DMS79 treated with DMSO at 0.1 percent for 48 hours (cell line): ENCODE measurements at places on chromosomes 3 and 15.

GRCh38 chr3:61772456-61772855, 211.1 kb downstream of the PTPRG start:
- no peak for DNase-seq

DNA sequence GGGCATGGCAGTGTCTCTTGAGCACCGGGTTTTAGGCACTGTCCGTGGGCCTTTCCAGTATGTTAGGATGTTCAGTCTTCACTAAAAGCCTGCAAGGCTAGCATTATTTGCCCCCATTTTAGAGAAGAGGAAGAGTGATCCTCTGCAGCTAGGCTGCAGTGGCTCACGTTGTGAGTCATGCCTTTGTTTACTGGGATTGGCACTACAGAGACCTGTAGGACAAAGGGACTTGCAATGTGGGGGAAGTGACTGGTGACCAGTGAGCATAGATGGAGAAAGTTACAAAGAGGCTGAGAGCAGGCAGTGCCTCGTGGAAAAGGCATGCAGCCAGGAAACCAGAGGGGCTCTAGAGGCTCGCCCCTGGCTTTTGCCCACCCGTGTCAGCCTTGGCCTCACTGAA, 26.8 kb upstream of the CPNE9 start:
- no peak for DNase-seq

GRCh38 chr15:100687582-100688141, 85.3 kb downstream of the ASB7 start:
- DNase-seq, result no peak

DNA sequence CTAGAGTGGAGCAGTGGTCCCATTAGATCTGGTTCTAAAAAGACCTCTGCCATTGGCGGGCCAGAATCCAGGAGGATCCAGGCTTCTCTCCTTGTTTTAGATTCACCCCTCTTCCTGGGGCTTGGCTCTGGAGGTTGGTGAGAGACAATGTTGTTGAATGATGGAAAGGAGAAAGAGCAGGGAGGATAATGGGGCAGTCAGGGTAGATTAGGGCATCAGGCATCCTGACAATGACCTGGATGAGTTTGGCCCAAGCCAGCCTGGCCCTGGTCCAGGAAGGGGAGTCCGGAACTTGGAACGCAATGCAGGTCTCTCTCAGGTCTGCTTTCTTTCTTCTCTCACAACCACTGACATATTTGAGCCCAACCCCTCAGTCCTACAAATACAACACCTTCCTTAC, 260.1 kb upstream of the RASGRP1 start:
- no peak for DNase-seq

DNA sequence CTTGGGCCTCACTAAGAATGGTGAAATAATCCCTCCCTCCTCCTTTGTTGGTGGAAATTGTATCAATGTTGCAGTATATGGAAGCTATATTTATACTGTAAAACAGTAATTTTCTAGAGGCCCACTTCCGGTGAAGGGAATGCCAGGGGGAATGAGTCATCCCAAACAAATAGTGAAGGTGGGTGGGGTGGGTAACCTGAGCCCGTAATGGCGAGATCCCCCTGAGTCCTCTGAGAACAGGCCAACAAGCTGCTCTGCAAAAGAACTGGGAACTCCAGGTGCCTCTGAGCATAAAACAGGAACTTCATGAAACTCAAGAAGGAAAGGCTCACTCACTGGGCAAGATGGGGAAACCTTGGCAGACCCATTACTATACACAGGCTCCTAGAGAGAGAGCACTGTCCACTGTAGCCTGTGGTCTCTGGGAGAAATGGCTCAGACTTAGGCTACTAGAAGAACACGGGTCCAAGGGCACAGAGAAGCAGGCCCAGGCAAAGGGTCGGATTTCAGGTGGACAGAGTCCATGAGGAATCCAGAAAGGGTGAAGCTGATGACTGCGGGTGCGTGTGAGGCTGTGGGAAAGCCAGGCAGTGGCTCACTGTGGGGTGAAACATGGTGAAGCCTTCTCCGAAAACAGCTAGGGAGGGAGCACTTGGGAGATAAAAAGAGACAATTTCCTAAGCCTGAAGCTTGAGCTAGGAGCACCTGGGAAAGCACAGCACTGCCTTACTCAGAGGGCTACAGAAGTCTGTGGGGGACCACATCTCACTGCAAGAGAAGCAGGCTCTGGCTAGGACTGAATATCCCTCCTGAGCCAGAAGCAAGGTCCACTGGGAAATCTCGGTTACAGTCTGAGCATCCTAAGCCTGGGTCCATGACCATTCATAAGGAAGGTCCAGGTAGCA, 19.8 kb downstream of the LARP6 start:
- DNase-seq, result no peak

DNA sequence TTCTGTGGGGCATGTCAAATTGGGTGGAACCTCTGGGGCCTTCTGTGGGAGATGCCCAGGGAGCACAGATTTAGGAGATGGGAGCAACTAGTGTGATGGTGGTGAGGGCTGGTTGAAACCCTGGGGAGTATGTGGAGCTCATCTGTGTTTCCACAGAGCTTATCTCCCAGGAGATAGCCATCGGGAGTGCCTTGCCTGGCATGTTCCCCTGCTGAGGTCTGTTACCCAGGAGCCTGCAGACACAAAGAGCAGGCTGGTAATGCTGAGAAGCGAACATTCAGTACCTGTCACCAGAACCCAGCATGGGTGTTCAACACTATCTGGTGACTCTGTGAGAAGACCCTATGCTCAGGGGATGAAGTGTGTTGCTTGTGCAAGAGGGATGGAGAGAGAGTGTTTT, 85.0 kb downstream of the CLSTN2 start:
- no peak for DNase-seq

- no peak for DNase-seq
Observed at GRCh38 chr15:60819860-60820259, 340.9 kb upstream of the ICE2 start.

GRCh38 chr3:21783839-21784238, 32.8 kb upstream of the ZNF385D start:
- no peak for DNase-seq

- no peak for DNase-seq
Observed at GRCh38 chr3:188392076-188392475, 238.1 kb downstream of the LPP start.

- DNase-seq, result no peak
Observed at GRCh38 chr3:71348001-71348632, 235.4 kb downstream of the FOXP1 start.

GRCh38 chr15:38652998-38653397, 88.4 kb upstream of the RASGRP1 start:
- DNase-seq, result no peak

- DNase-seq, result peak; percentile 7
Observed at GRCh38 chr3:179921500-179921899, 115.2 kb downstream of the PEX5L start.

DNA sequence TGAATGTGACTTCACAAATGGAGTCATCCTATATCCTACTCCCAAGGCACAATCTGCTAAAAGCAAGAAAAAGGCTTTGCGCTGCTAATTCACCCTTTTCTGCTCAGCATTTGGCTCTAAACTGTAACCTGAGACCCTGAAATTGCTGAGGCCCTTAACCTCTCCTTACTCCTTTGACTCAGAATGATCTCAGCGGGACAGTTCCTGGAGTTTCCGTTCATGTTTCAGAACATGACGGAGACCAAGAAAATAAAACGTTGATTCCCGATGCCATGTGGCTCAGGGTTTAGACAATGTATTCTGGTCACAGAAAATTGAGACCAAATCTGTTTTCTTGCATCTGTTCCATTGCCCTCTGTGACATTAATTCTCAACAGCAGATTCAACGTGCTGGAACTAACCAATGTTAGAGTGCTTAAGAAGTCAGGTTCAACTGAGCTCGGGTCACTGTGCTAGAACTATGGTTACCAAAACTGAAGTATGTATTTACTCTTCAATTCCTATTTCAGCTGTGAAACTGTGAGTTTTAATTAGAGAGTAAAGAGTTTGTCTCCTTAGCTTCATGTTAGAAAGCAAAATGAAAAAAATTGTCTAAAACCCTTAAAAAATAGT, 45.4 kb upstream of the TMC3 start:
- peak; percentile 45 for DNase-seq

- peak; percentile 48 for DNase-seq
Observed at GRCh38 chr3:4986782-4987537, 7.7 kb downstream of the BHLHE40 start.

- DNase-seq, result no peak
Observed at GRCh38 chr15:91537856-91538255, 315.7 kb upstream of the SLCO3A1 start.

GRCh38 chr15:61173899-61174689, 55.0 kb downstream of the RORA start:
- DNase-seq, result no peak

DNA sequence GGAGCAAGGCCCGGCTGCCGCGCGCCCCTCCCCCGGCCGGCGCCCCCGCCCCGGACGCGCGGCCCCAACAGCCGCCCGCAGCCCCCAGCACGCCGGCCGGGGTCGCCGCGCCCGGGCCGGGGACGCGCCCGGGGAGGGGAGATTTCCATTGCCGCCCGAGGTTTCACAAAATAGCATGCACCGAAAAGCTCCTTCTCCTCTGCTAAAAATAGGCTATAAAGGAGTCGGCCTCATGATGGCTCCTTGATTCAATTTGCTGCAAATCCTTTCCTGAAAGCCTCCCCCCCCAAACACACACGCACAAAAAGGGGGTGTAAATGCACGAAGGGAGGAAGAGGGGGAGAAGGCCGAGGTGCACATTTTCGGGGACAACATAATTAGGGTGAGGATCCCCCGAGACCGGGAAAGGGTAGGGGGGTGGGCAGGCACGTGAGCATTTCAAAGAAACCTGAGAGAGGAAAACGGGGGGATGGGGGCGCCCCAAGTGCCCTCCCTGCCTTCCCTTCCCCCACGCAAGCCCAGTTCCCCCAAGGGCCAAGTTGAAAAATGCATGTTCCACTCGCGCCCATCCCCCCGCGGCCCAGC, 734 bp downstream of the TBL1XR1 start:
- DNase-seq, result peak; percentile 35

GRCh38 chr3:58039601-58040000, 31.4 kb downstream of the FLNB start:
- DNase-seq, result no peak

- no peak for DNase-seq
Observed at GRCh38 chr15:70410371-70410985, 312.8 kb upstream of the TLE3 start.
